ENCODE measurements at places on chromosomes 3 and 15.

GRCh38 chr15:55044162-55044561 is 152.6 kb downstream of the RSL24D1 start:
- DNase-seq, result no peak

DNA sequence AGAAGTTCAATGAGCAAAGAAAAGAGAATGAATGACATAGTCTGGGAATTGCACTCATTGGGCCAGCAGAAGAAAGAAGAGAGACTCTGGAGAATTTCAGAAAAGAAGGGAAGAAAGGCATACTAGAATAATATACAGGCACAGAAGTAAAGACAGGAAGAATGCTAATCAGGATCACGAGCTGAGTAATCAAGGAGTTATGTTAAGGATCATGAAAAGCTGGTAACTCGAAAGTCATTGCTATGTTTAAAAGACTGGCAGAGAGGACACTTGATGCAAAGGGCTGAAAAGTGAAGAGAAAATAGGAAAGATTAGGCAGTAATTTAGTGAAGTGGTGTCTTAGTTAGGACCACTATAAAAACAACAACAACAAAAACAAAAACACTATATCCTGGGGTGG is 284.1 kb downstream of the ZBBX start:
- DNase-seq, result no peak

DNA sequence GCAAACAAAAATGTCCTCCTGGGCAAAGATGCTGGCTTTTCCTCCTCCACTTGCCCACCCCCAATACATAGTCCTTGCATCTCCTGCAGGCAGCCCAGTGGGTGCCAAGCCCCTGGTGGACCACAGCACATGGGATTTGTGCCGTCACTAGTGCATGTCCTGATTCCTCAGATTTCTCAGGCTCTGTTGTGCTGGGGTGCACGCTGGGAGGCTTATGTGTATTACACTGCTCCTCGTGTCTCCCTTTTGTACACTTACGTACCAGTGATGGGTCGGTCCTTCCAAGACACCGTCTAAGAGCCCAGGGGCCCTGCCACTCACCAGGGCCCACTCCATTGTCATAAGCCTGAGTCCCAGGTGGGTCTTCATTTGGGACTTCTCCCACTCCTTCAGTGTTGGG is 70.1 kb downstream of the PLXNA1 start:
- DNase-seq, result no peak

DNA sequence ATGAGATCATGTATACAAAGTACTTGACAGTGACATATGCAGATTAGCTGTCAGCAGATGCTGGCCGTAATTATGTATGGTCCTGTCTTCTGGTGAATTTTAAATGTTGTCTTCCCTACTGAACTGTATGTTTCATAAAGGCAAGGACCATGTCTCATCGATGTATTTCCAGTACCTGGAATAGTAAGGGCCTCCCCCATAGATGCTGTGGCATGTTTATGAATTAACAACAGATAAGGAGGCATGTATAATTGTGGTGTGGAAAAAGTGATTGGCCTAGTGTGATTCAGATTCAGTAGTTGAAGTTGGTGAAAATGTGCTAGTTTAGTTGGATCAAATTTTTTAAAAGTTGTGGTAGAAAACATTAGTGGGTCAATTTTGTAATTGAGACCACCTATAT is 202.7 kb upstream of the SLC2A2 start:
- DNase-seq, result no peak

- no peak for DNase-seq
Measured at GRCh38 chr15:64855205-64855975, 13.7 kb downstream of the PLEKHO2 start.

GRCh38 chr15:70170096-70170699 is 72.5 kb upstream of the TLE3 start:
- DNase-seq, result no peak

DNA sequence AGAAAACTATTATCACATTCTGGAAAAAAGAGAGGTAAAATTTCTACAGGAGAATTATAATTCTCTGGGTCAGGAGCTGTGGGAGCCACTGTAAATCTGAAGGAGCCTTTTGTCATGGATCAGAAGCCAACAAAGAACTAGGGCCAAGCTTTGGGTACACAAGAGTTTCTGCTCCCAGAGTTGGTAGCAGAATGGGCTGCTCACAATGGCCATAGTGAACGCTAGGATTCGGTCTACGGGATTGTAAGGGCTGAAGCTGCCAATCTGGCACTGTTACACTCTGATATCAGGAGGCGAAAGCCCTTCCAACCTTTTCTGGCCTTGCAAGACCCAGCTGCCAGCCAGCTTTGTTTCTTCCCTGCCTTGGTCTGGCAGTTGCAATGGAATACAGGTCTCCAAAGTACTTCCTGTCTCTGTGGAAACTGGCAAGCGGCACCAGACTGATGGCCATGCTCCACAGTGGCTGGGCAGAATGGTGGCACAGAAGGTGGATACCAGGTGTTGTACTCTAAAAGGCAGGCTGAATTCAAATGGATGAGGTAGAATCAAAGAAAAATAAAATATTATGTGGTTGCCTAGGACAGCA is 831.7 kb downstream of the CADM2 start:
- DNase-seq, result no peak

DNA sequence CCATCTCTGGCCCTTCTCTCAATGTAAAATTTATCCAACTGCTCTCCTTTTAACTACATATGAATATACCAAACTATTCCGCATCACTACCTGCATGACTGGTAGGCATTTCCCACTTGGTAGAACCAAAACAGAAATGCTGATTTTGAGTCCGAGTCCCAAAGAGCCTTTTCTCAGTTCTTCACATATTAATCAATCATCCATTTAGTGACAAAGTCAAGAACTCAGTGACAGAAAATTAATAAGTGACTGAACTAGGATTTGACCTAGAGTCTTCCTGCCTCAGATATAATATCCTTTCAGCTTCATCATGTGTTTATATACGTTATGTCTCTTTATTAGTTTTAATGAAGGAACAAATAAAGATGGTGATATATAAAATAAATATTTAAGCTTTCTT is 700.6 kb upstream of the GOLIM4 start:
- DNase-seq, result no peak
